T-helper 17 cell (primary cell): ENCODE measurements at places on chromosomes 1 and 21. TPM values are rescaled to one million over a fixed set of nuclear protein-coding genes. Genes with fewer than 3 reads are reported as not detected.

DNA sequence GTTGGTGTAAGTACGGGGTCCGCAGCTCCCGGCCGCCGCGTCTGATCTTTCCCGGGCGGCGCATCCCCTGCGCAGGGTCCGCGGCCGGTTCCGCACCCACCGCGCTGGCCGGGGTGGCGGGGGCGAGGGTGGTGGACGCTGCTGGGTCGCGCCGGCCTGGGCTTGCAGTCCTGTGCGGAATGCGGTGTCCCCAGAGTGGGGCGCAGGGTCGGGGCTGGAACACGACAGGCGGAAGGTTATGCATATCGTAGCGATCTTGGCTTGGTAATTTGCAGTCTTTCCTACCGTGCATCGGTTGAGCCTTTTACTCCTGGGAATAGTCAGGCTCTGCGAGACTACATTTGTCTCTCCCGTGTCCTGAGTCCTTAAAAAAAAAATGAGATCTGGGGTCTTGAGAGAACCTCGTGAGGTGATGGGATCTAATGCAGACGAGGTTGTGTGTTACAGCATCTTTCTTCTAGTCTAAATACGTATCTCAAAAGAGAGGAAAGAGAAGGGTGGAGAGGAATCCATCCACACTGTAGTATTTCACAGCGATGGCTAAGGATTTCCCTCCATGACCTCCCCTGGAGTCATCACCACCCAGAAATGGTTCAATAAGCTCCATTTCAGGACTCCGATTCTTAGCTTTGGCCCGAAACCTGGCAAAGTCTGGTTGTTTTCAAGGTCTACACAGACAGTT is 572 bp downstream of the ATP1B1 start:
- no peak for DNase-seq

- DNase-seq: no peak
Measured at GRCh38 chr1:88680471-88680870, 3.6 kb upstream of the PKN2 start.

DNA sequence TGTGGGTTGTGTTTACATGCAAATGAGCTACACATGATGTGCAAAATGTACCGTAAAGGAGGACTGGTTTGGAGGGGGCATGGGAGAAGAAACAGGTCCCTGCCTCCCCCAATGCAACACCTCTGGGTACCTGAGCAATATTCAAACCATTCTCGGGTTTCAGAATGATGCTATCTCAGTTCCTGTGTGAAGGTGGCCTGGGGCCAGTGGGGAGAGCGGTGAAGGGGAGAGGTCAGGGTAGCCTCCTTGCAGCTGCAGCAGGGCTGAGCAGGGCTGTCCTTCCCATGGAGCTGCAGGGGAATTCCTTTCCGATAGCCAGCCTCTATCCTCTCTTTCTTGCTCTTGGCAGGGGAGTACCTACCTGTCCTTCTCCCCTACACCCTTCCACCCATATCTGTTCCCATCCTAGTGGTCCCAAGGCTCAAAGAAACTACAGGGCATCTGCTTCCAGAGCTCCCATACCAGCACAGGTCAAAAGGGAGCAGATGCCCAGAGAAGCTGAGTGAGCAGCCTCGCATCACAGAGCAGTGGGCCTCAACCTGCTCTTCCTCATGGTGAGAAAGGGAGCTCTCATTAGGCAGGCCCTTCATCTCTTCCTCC is 11.9 kb downstream of the MEF2D start:
- DNase-seq: no peak

LEFTY2 gene
- total RNA-seq: not detected

WNT3A gene
- total RNA-seq: not detected

LAMC2 gene
- not detected for total RNA-seq

DNA sequence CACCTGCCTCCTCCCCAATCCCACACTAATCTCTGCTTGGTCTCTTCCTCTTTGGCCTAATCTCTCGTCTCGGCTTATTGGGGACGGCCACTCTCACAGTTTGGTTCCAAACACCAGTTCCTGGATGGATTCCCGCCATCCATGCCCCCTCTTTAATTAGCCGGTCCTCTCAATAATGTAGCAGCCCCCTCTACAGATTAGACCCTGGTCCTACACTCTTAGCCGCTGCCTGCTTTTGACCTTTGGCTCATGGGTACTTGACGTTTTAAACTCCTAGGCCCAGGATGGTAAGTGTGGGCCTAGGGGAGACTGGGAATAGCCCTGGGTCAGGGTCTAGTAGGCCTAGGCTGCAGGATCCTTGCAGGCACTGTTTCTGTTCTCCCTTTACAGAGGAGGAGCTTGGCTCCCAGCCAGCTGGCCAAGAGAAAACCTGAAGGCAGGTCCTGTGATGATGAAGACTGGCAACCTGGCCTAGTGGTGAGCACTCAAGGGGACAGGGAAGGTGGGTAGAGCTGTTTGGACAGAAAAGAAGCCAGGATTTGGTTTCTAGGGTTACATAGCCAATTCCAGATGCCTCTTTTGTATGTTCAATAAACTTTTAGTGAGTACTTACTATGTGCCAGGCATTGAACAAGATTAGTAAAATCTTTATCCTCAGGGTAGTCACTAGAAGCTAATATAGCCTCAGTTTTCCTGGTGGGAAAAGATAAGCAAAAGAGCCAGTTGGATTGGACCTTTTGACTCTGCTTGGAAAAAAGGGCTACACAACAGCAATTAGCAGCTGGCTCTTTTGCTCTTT is 758 bp downstream of the RAD54L start:
- no peak for DNase-seq

DNM3 gene
- 3.2 TPM for total RNA-seq

- DNase-seq: no peak
Measured at GRCh38 chr1:232662910-232663309, 33.0 kb upstream of the SIPA1L2 start.

GRCh38 chr1:192522673-192523072 is 52.9 kb upstream of the RGS1 start:
- no peak for DNase-seq

GRCh38 chr1:225875044-225875815 is 7.0 kb downstream of the TMEM63A start:
- no peak for DNase-seq

DNA sequence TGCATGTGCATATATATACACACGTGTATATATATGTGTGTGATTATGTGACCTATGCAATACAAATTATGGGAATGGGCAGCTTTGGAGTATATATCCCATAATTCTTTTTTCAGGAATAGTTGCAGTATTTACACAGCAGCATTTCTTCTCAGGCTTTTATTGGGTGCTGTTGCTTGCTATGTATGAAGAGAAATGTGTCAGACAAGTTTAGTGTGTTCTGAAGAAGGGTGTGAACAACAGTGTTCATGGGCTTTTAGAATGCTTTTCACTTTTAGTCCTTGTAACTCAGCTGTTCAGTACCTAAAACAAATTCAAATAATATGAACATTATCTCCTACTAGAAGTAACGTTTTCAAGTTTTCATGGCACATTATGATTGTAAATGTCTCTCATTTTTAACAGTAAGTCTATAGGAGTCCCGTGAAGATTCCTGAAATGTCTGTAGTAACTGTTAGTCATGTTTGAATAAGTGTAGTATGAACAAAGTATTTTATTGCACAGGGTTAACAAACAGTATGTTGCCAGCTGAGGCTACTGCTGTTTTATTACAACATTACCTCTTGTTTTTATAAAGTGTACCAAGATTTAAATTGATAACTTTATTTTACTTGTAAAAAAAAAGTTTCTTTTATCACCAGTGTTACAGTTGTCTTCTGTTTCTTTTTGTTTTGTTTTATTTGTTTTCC is 42.5 kb downstream of the TMED5 start:
- DNase-seq: no peak

GRCh38 chr1:162018418-162018817 is 5.3 kb downstream of the OLFML2B start:
- no peak for DNase-seq

INSRR gene
- total RNA-seq: not detected

GBP3 gene
- total RNA-seq: 18.3 TPM

ANKRD65 gene
- total RNA-seq: not detected

KRTAP19-3 gene
- total RNA-seq: not detected

ANGPTL1 gene
- total RNA-seq: not detected

DNA sequence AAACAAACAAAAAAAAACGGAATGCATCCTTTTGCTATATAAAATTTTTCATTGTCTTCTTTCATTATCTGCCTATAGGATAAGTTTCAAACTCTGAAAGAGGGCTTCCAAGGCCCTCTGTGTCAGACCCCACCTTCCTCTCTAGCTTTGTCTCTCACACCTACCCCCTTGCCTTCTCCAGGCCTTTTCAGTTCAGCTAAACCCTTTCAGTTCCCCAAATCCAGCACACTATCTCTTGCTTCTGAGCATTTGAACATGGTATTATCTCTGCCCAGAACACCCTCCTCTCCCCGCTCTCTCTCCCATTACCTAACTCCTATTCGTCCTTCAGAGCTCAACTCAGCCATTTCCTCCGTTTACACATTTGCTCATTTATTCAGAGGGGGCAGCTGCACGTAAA is 35.7 kb downstream of the C1orf216 start:
- DNase-seq: no peak

DNA sequence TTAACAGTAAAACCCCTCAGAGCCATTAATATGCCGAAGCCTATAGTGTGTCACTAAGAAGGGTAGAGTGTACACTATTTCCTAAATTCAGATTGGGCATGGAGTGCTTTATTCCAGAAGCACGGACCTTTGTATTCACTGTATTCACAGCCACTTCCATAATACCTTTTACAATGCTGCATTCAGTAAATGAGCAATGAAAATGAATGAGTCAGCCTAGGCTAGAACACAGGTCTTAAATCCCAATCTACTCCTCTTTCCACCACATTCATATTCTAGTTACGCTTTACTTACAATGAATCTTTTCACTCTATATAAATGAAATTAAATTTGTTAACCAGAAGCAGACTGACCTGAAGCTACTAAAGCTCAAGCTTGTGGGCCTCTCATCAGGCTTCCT is 13.0 kb upstream of the GORAB start:
- DNase-seq: no peak

DNA sequence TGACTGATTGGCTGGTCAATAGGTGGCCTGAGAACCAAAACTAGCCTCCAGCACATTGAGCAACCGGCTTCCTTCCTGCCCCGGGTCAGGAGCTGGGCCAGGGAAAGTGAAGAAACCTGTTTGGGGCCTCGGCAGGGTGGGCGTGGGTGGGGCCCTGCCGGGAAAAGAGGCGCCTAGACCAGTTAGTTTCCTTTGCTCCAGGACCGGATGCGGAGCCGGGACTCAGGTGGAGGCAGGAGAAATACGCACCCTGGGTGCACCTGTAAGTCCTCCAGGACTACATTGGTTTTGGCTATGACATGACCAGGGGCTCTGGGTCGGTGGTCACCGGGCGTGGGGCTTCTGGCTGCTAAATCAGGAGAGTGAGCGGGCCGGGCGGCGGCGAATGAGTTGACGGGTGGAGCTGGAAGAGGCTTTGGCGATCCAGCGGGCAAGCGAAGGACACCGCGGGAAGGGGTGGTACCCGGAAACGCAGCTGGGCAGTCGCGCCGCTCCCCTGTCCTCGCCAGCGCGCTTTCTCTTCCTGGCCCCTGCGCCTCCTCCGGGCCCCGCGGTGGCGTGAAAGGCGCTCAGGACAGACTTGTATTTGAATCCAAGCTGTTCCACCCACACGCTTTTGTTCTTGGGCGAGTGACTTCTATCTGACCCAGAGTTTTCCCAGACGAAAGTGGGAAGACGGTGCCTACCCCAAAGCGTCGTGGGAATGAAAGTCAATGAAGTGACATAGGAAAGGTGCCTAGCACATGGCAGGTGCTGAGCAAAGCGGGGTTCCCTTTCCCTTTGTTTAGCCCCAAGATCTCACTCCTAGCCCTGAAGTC is 30.6 kb upstream of the JUN start:
- no peak for DNase-seq

DNA sequence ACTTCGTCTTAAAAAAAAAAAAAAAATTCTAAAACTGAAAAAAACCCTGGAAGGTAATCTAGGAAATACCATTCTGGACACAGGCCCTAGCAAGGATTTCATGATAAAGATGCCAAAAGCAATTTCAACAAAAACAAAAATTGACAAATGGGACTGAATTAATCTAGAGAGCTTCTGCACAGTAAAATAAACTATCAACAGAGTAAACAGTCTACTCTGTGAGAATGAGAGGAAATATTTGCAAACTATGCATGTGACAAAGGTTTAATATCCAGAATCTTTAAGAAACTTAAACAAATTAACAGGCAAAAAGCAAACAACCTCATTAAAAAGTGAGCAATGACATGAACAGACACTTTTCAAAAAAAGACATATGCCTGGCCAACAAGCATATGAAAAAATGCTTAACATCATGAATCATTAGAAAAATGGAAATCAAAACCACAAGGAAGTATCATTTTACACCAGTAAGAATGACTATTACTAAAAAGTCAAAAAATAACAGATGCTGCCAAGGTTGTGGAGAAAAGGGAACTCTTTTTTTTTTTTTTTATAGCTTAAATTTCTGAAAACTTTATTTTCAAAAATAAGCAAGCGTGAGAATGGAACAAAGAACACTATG is 29.4 kb upstream of the RNPC3 start:
- DNase-seq: no peak

DNA sequence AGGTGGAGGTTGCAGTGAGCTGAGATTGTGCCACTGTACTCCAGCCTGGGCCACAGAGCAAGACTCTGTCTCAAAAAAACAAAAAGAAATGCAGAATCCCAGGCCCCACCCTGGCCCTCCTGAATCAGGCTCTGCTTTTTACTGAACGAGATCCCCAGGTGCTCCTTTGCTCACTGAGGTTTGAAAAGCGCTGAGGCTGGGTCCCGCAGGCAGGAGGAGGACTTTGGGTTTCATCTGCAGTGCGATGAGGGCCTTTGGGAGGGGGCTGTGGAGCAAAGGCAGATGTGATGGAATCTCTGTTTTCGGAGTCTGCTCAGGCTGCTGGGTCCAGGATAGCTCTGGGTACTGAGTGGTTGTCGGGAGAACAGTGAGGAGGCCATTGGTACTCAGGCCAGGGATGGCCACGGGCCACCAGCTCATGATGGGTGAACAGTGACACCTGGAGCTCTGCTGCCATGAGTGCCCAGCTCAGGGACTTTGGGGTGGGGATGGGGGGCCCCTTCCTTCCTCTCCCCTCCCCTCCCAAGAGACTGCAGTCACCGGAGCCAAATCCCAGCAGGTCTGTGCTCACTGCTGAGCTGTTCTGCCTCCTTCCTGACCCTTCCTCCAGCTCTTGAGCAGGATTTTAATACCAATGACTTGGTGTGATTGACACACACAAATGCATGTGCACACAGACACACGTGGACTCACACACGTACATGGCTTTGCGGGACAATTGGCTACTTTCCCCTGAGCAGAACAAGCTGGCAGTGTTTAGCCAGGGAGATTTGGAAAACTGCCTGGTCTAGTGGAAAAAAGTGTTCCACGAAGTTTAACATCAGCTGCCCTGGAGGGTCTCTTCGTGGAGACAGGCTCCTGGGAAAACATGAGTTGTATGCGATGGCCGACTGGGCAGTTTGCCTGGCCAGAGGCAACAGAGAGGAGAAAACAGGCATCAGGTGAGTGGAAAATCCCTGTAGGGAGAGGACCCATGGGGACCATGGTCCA is 3.6 kb upstream of the DHRS3 start:
- no peak for DNase-seq

- no peak for DNase-seq
Measured at GRCh38 chr1:100736324-100736723, 16.8 kb downstream of the VCAM1 start.

GRCh38 chr1:67191668-67192520 is 25.6 kb downstream of the IL23R start:
- no peak for DNase-seq

PTPRU gene
- total RNA-seq: not detected

RNF223 gene
- total RNA-seq: not detected

MPL gene
- 16.6 TPM for total RNA-seq

GRCh38 chr1:58204284-58204683 is 342.2 kb downstream of the OMA1 start:
- no peak for DNase-seq

ANKRD35 gene
- total RNA-seq: not detected

AQP10 gene
- 0.42 TPM for total RNA-seq

RGSL1 gene
- not detected for total RNA-seq
